ENCODE measurements at places on chromosomes 13 and 19. TPM values are rescaled to one million over a fixed set of nuclear protein-coding genes. Genes with fewer than 3 reads are reported as not detected.

- peak overlapping the region; percentile 66 for H3K4me3 ChIP-seq
- DNase-seq, result peak; percentile 87
- H3K27me3 ChIP-seq, result no peaks in the 10 kb centered on the region
- H3K27ac ChIP-seq, result peak overlapping the region; percentile 91
- H3K4me1 ChIP-seq, result peaks cover 5% of the 10 kb centered on the region
These were observed 1.1 kb downstream of the IRS2 start for GRCh38 chr13:109785141-109785891.

DNA sequence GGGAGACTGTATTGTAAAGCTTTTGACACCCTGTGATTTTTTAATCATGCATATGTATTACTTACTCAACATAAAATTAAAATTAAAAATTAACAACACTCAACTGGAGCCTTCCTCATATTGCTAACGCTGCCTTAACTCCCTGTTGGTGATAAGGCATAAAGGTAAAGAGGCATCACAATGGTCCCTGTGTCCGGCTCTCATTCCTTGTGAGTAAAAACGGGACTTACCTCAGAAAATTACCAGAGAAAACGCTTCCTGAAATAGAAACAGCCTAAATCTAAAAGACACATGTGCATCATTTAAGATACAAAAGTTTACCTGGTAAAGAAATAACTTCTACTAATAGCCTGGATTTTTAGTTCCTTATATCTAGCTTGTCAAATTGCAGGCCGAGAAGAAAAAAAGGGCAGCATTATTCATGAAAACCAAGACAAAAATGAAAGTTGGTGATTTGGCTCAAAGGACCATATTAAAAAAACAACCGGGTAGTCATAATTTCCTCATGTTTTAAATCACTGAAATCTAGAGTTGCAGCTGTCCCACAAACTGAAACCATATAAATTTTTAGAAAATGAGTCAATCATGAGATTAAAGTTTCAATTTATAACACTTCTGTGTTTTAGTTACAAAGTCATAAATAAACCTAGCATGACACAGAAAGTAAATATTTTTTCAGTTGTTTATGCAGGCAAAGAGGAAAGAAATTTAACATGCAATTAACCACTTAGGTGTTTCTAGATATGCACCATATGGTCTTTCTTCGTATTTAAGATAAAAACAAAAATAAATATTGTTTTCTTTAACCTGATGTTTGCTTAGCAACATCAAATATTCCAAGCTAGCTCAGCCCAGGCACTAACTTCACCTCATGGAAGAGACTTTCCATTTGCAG is 94.7 kb downstream of the MIPEP start:
- DNase-seq, result no peak
- no peak overlapping the region for H3K4me3 ChIP-seq
- H3K27ac ChIP-seq, result no peak overlapping the region
- no peaks in the 10 kb centered on the region for H3K4me1 ChIP-seq

DNA sequence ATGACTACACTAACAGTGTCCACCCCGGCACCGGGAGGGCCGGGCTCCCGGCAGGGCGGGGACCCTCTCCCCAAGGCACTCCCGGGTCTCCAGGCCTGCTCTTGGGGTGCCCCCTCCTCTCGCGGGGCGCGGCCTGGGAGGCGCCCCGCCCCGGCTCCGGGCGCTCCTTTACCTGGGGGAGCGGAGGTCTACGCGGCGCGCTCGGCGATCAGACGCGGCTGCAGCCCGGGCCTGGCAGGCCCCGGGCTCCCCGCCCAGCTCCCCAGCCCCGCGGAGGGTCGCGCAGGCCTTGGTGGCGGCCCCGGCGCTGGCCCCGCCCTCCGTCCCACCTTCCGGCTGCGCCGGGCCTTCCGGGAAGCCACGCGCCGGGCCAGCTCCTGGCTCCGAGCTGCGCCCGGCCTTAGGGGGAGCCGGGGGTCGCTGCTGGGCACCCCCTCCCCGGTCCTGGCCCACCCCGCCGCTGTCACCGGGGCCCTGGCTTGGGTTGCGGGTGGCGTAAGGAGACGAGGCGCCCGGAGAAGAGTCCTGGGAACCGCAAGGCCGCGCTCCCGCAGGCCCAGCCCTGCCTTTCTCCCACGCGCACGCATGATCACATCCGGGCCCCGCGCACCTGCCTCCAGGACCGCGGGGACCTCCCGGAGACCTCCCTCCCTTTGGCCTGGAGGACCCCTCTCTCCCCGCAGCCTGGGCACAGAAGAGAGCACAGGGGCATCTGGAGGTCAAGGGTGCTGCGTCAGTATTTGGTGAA is at the start of gene C19orf12:
TSS of gene C19orf12 (minus strand) at position 309 of the 748 bp plus-strand sequence. CDS start 6,848 bp downstream, outside the sequence.
- H3K27ac ChIP-seq, result peak within 1 kb of the TSS; percentile 94
- peaks cover 25% of the 10 kb centered on the region for H3K4me1 ChIP-seq
- H3K4me3 ChIP-seq, result peak within 1 kb of the TSS; percentile 66
- no peaks in the 10 kb centered on the region for H3K36me3 ChIP-seq
- DNase-seq, result peak; percentile 91

DNA sequence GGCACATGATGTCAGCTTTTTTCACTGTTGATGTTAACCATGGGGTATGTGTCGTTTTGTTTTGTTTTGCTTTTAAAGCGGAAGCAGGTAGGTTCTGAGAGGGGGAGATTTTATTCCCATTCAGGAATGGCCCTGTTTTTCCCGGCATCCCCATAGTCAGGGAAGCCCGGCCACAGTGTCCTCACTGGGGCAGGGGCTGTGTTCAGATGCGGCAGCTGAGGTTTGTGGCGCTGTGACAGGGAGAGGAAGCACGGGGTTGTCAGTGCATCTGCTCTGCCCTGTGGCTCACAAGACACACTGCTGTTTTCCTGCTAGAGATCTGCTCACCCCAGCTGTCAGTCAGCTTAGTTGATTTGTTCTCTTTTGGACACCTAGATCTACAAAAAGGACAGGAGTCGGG is 27.6 kb downstream of the ANKRD27 start:
- H3K27me3 ChIP-seq, result no peaks in the 10 kb centered on the region
- no peaks in the 10 kb centered on the region for H3K4me1 ChIP-seq
- peaks cover 21% of the 10 kb centered on the region for H3K36me3 ChIP-seq
- no peak overlapping the region for H3K27ac ChIP-seq
- no peak overlapping the region for H3K4me3 ChIP-seq

GRCh38 chr19:792306-792885 is 4.9 kb upstream of the PTBP1 start:
- H3K36me3 ChIP-seq, result no peaks in the 10 kb centered on the region
- H3K4me1 ChIP-seq, result peaks cover 9% of the 10 kb centered on the region
- no peak for DNase-seq
- H3K27ac ChIP-seq, result peak overlapping the region; percentile 65

GRCh38 chr19:35389192-35389861 is 18.5 kb downstream of the GPR42 start:
- no peak for DNase-seq
- no peaks in the 10 kb centered on the region for H3K36me3 ChIP-seq
- no peaks in the 10 kb centered on the region for H3K4me1 ChIP-seq
- H3K4me3 ChIP-seq, result no peak overlapping the region

- no peak for DNase-seq
- H3K36me3 ChIP-seq, result no peaks in the 10 kb centered on the region
- no peaks in the 10 kb centered on the region for H3K27me3 ChIP-seq
- no peaks in the 10 kb centered on the region for H3K4me1 ChIP-seq
- no peak overlapping the region for H3K27ac ChIP-seq
These were observed 231.9 kb downstream of the KLF12 start for GRCh38 chr13:73902296-73902695.

GRCh38 chr19:12952488-12953137 is 4.4 kb downstream of the GADD45GIP1 start:
- H3K4me1 ChIP-seq, result peaks cover 12% of the 10 kb centered on the region
- no peaks in the 10 kb centered on the region for H3K27me3 ChIP-seq
- no peak overlapping the region for H3K27ac ChIP-seq
- no peak overlapping the region for H3K4me3 ChIP-seq
- DNase-seq, result no peak
- peaks cover 24% of the 10 kb centered on the region for H3K36me3 ChIP-seq

DNA sequence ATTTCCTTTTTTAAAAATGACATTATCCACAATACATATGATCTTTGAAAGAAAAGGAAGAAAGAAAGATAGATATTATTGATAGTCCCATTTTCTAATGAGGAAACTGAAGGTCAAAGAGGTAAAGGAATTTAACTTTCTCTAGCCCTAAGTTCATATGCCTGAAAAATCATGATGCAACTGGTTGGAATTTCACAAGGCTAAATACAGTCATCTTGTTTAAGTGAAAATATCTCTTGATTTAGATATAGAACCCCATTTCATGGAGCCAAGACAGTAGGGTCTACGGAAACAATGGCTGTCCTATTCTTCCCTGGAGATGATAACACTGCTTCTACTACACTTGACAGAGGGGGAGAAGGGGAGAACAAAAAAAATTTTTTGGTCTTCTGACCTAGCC is 366.2 kb downstream of the DNAJC15 start:
- peaks cover 18% of the 10 kb centered on the region for H3K4me1 ChIP-seq
- no peak overlapping the region for H3K4me3 ChIP-seq
- no peak for DNase-seq
- H3K27me3 ChIP-seq, result no peaks in the 10 kb centered on the region

GRCh38 chr13:37905736-37906135 is 36.2 kb upstream of the TRPC4 start:
- H3K4me1 ChIP-seq, result no peaks in the 10 kb centered on the region
- no peak for DNase-seq
- H3K4me3 ChIP-seq, result no peak overlapping the region

GRCh38 chr19:52670046-52670445 is 31.9 kb upstream of the ZNF83 start:
- H3K4me1 ChIP-seq, result peaks cover 9% of the 10 kb centered on the region
- no peaks in the 10 kb centered on the region for H3K36me3 ChIP-seq
- no peaks in the 10 kb centered on the region for H3K27me3 ChIP-seq
- DNase-seq, result no peak
- H3K27ac ChIP-seq, result no peak overlapping the region
- no peak overlapping the region for H3K4me3 ChIP-seq

DNA sequence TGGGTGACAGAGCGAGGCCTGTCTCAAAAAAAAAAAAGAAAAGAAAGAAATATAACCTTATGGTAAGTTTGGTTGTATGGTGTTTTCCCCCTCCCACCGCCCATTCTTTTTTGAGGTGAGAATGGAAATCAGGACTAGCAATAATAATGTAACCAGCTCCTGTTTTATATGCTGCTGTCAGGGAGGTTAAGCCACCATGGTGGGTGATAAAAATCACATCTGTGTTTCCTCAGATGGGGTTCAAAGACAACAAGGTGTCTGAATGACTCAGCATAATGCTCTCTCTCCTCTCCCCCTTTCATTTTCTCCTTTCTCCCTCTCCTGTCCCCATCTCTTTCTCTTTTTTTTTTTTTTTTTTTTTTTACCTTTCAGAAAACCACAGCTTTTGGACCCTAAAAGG is 28.3 kb upstream of the GARRE1 start:
- no peaks in the 10 kb centered on the region for H3K27me3 ChIP-seq
- peaks cover 51% of the 10 kb centered on the region for H3K36me3 ChIP-seq
- no peak overlapping the region for H3K4me3 ChIP-seq
- no peak for DNase-seq
- no peak overlapping the region for H3K27ac ChIP-seq

- H3K4me1 ChIP-seq, result no peaks in the 10 kb centered on the region
- no peaks in the 10 kb centered on the region for H3K36me3 ChIP-seq
- H3K27me3 ChIP-seq, result no peaks in the 10 kb centered on the region
These were observed 9.1 kb upstream of the DPP9 start for GRCh38 chr19:4732680-4733114.

- H3K4me3 ChIP-seq, result no peak overlapping the region
- no peaks in the 10 kb centered on the region for H3K36me3 ChIP-seq
- no peaks in the 10 kb centered on the region for H3K4me1 ChIP-seq
- H3K27me3 ChIP-seq, result no peaks in the 10 kb centered on the region
- no peak overlapping the region for H3K27ac ChIP-seq
- no peak for DNase-seq
These were observed 26.2 kb upstream of the GPR12 start for GRCh38 chr13:26786651-26787295.

DNA sequence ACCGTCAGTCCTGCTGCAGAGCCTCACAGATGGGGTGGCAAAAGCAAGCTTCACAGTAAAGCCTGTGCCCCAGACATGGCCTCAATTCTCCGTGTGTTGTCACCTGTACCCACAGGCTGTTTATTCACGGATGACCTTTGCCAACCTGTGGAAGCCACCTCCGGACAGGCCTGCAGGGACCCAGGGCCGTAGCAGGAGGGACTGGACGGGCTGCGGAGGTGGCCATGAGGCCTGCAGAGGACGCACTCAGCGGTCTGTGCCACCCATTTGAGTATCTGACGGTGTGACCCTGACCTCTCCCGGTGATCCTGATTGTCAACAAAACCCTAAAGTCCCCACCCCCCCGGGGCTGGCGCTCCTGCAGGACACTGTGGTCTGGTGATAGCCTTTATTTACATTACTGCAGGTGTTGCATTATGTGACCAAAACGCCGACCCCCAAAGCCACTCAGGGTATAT is 7.8 kb upstream of the KLF16 start:
- DNase-seq, result no peak
- H3K4me1 ChIP-seq, result peaks cover 22% of the 10 kb centered on the region
- no peaks in the 10 kb centered on the region for H3K27me3 ChIP-seq

- H3K27me3 ChIP-seq, result no peaks in the 10 kb centered on the region
- no peak overlapping the region for H3K27ac ChIP-seq
- no peaks in the 10 kb centered on the region for H3K4me1 ChIP-seq
- H3K4me3 ChIP-seq, result no peak overlapping the region
- no peaks in the 10 kb centered on the region for H3K36me3 ChIP-seq
These were observed 349.0 kb downstream of the EFNB2 start for GRCh38 chr13:106186366-106187030.

GRCh38 chr13:110578363-110578762 is 16.8 kb upstream of the RAB20 start:
- no peaks in the 10 kb centered on the region for H3K27me3 ChIP-seq
- peaks cover 5% of the 10 kb centered on the region for H3K4me1 ChIP-seq
- H3K4me3 ChIP-seq, result no peak overlapping the region
- H3K27ac ChIP-seq, result no peak overlapping the region
- DNase-seq, result no peak

- no peaks in the 10 kb centered on the region for H3K36me3 ChIP-seq
- no peak overlapping the region for H3K27ac ChIP-seq
- no peaks in the 10 kb centered on the region for H3K4me1 ChIP-seq
- H3K27me3 ChIP-seq, result no peaks in the 10 kb centered on the region
These were observed 154.2 kb downstream of the SUCLA2 start for GRCh38 chr13:47846886-47847285.

- H3K27me3 ChIP-seq, result no peaks in the 10 kb centered on the region
- H3K4me1 ChIP-seq, result no peaks in the 10 kb centered on the region
- no peak overlapping the region for H3K4me3 ChIP-seq
- no peaks in the 10 kb centered on the region for H3K36me3 ChIP-seq
- peak; percentile 56 for DNase-seq
These were observed 24.2 kb upstream of the C1QTNF9B start for GRCh38 chr13:23921451-23921888.

GRCh38 chr19:17385878-17386611 is 8.0 kb downstream of the CCDC194 start:
- no peaks in the 10 kb centered on the region for H3K27me3 ChIP-seq
- H3K4me3 ChIP-seq, result no peak overlapping the region
- H3K4me1 ChIP-seq, result no peaks in the 10 kb centered on the region
- peak; percentile 83 for DNase-seq

GRCh38 chr13:28494504-28494777 is 487 bp downstream of the FLT1 start:
- no peaks in the 10 kb centered on the region for H3K36me3 ChIP-seq
- H3K27me3 ChIP-seq, result peaks cover 52% of the 10 kb centered on the region
- H3K4me3 ChIP-seq, result no peak overlapping the region
- no peaks in the 10 kb centered on the region for H3K4me1 ChIP-seq
- peak; percentile 16 for DNase-seq

The LPAR6 gene
- 45.1 TPM for total RNA-seq

The NKPD1 gene
- 0.09 TPM for total RNA-seq

The SPACA4 gene
- total RNA-seq, result not detected

The XRCC1 gene
- total RNA-seq, result 24.5 TPM

The PLK5 gene
- total RNA-seq, result not detected

The EFNB2 gene
- 32.8 TPM for total RNA-seq

The SIAH3 gene
- 0.03 TPM for total RNA-seq

The KIR2DL3 gene
- total RNA-seq, result 0.25 TPM

The SIGLEC9 gene
- 8.1 TPM for total RNA-seq

The UNC13A gene
- 2.2 TPM for total RNA-seq
